MG63 (cell line): ENCODE measurements at places on chromosomes 5 and 9. TPM values are rescaled to one million over a fixed set of nuclear protein-coding genes. Genes with fewer than 3 reads are reported as not detected.

- DNase-seq: no peak
These were observed 143.2 kb downstream of the RMI1 start for GRCh38 chr9:84123648-84124406.

DNA sequence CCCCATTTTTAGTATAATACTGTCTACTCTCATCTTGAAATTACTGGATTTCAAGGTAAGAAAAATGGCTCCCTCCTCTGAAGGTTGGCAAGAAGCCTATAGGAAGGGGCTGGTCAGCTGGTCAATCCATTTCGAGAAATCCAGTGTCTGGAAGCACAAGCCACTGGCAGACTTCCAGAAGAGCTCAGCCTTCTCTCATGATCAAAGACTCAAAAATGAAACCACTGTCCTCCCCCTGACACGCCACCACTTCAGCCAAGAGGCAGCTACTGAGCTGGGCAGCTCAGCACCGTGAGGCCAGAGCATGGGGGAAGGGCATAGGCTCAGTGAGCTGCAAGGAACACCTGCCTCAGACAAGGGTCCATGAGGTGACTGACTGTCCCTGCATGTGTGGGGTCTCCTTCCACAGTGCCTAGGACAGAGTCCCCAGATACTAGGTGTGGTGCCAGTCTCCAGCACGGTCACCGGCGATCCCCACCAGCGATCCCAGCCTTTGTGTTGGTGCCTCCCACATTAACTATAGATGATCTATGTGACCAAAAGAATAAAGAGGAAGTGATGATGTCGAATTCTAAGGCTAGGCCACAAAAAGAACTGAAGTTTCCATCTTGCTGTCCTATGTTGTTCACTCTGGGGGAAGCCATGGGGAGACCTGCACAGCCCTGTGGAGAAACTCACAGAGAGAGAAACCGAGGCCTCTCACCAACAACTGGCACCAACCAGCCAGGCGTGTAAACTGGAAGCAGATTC lies 100.1 kb upstream of the LRRTM2 start:
- DNase-seq: peak; percentile 57

GRCh38 chr5:2139478-2139877 lies 256.8 kb upstream of the IRX4 start:
- DNase-seq: no peak

GRCh38 chr9:76810377-76810957 lies 46.2 kb downstream of the PCA3 start:
- DNase-seq: no peak

The STC2 gene
- total RNA-seq: 65.2 and 103 TPM in 2 replicates

DNA sequence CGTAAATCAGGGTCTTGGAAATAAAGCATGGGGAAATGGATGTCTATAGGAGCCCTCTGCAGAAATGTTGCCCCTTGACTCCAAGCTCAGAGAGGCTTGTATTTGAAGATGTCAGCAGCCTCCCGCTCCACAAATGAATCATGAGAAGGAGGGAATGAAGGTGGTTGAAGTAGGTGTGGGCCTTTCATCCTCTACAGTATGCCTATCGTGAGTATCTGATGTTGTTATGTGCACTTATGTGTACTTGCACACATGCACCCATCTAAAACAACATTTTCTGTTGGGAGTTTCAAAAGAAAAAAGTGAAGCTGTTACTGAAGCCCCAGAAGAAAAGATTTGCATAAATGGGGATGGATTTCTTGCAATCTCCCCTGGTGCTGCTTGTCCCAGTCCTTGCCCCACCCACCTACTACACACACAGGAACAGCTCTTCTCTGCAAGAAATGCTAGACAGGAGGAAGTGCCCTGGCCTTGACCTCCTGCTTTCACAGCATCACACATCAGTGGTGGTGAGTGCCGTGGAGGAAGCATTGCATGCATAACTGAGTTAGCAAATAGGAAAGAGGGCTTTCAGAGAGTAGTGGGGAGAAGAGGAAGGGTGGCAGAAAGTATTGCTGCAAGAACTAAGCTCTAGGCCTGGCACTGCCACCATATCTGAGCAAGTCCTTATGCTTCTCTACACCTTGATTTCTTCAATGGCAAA lies 156.1 kb downstream of the SNX18 start:
- DNase-seq: no peak

DNA sequence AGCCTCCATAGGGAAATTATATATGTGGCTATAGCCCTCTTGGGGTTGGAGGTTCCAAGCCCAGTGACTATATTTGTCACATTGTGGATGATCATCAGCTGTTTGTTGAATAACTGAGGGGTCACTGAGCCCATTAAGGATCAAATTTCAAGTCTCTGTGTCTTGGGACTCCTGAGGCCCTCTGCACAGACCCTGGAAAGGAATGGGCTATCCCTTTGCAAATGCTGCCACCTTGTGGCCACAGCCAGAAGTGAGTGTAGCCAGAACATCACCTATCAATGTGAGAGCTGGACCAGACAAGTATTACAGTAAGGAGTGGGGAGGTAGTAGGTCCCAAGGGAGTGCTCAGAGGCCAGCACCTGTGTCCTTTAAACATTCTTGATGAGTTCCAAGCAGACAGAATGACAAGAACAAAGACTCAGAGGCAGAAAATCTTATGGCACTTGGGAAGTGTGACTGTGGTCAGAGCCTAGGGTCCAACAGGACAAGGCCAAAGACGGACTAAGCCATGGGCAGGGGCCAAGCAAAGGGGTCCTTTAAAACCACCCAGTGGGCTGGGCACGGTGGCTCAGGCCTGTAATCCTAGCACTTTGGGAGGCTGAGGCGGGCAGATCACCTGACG lies 8.2 kb downstream of the RPP25L start:
- DNase-seq: peak; percentile 41

- no peak for DNase-seq
These were observed 22.0 kb upstream of the ARHGAP26 start for GRCh38 chr5:142748132-142748531.

DNA sequence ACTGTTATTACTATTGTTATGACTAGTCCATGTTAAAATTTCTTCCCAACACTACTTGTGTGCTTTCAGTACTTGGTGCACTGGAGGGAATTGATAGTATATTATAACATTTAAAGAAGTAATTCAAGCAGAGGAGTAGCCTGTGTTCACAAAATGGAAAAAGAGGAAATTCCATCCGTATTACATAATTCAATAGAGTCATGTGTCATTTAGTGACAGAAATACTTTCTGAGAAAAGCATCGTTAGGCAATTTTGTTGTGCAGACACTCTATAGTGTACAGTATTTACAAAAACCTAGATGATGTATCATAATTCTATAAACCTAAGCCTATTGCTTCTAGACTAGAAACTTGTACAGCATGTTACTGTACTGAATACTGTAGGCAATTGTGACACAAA lies 78.3 kb upstream of the PCSK5 start:
- no peak for DNase-seq

DNA sequence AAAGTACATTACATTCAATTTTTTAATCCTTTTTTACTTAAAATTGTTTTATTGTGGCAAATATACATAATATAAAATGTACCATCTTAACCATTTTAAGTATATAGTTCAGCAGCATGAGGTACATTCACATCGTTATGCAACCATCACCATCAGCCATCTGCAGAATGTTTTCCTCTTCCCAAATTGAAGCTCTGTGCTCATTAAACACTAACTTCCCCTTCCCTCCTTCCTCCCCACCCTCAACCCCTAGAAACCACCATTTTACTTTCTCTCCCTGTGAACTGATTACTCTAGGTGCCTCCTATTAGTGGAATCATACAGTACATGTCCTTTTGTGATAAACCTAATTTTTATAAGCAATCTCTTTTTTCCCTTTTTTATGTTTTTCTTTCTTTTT lies 15.6 kb downstream of the TEX53 start:
- DNase-seq: no peak

- DNase-seq: peak; percentile 97
These were observed 150.4 kb downstream of the C5orf15 start for GRCh38 chr5:133818031-133818431.

The INSL6 gene
- total RNA-seq: not detected in 2 replicates

The ARID3C gene
- total RNA-seq: 0.16 TPM in 1 of 2 replicates, not detected in the other

DNA sequence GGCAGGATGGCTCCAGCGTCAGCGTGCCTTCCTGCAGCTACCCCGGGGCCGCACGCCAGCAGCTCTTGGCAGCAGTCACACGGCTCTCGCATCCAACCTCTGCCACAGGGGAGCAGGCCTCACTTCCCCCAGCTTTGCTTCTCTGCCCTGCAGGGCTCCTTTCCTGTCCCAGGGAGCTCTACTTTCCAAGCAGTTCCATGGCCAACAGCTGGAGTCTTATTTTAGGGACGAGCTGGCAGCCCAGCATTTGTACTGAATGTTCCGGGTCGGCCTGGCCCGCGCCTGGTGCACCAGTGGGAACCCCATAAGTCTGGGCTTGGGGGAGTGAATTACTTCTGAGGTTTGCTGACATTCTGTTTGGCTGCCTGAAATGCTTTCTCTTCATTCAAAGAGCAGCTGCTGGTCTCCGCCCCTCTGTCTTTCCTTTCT lies 34.6 kb downstream of the GADD45G start:
- DNase-seq: peak; percentile 86

The PARP8 gene
- 0.25 and 0.66 TPM in 2 replicates for total RNA-seq

- DNase-seq: no peak
These were observed 20.1 kb downstream of the FIBCD1 start for GRCh38 chr9:130918826-130919558.

DNA sequence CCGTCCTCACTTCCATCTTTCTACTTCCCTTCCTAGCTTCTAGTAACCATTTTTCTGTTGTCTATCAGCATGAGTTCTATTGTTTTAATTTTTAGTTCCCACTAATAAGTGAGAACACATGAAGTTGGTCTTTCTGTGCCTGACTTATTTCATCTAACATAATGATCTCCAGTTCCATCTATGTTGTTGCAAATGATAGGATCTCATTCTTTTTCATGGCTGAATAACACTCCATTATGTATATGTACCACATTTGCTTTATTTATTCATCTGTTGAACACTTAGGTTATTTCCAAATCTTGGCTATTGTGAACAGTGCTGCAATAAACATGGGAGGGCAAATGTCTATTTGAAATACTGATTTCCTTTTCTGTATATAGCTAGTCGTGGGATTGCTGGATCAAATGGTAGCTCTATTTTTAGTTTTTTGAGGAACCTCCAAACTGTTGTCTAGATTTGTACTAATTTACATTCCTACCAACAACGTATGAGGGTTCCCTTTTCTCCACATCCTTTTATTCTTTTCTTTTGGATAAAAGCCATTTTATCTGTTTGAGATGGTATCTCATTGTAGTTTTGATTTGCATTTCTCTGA lies 50.3 kb downstream of the NSD1 start:
- no peak for DNase-seq

The LCN15 gene
- total RNA-seq: not detected in 2 replicates

The ZBED3 gene
- 0.20 TPM in 1 of 2 replicates, not detected in the other for total RNA-seq

The SLC45A2 gene
- total RNA-seq: not detected in 2 replicates

The TRIM7 gene
- 15.6 and 22.6 TPM in 2 replicates for total RNA-seq

- no peak for DNase-seq
These were observed 102.0 kb upstream of the DMAC1 start for GRCh38 chr9:7901621-7902020.

- DNase-seq: no peak
These were observed 20.2 kb downstream of the ARRDC3 start for GRCh38 chr5:91362935-91363334.

DNA sequence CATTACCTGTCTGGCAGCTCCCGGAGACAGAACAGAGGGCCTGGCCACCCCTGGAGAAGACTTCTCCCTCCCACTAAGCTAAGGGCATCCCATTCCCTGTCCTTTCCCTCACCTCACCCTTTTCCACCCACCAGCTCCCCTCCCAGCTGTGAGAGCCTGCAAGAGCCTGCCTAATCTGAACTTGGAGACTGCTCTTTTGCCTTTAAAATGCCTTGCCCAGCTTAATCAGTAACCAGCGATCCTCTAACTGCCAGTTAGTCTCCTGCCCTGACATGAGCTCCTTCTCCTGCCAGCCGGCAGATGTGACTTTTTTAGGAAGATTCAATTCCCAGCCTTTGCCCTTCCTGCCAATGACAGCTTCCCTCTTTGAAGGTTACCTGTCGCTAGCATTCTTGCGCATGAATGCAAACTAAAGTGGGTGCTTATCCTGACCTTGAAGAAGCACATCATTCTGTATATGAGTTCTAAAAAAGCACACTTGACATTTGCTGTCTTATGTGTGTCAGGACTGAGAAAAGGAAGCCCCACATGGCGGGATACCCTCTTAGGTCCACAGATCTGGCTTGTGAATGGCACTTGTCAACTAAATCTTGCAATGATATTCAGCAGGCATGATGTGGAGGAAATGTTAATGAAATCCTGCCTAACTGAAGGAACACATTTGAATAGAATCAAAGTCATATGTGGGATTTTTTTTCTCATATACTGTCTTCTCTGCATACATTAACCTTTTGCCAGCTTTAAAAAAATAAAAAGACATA lies 411.2 kb upstream of the SLC30A5 start:
- DNase-seq: no peak

The CXCL14 gene
- total RNA-seq: 0.76 TPM in 1 of 2 replicates, not detected in the other

The GRM6 gene
- not detected in 2 replicates for total RNA-seq

The BTNL8 gene
- not detected in 2 replicates for total RNA-seq

DNA sequence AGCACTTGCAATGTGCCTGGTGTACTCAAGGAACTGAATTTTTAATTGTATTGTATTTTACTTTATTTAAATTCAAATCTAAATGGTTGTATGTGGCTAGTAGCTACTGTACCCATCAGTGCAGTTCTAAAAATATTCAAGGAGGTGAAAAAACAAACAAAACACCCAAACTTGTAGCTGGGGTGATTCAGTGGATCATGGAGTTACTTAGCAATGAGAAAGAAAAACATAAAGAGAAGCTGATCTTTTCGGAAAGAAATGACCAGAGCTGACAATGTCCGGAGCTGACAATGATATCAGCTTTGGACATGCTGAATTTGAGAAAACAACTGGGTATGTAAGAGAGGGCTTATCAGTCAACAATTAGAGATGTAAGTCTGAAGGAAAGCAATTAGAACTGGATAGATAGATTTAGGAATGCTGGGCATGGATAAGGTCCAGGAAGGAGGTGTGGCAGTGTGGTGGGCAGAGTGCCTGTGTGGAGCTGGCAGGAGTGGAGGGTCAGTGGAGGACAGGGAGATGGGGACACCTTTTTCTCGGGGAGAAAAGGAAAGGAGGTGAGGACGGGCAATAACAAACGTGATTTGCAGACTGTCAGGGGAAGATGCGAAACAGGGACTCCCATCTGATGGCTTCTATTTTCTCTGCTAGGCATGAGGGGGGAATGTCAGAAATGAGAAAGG lies 113.2 kb downstream of the DCP2 start:
- peak; percentile 23 for DNase-seq

The TLR4 gene
- total RNA-seq: 3.5 and 3.9 TPM in 2 replicates

The ENC1 gene
- 14.5 and 35.0 TPM in 2 replicates for total RNA-seq

- DNase-seq: peak; percentile 66
These were observed 25.7 kb upstream of the C5orf47 start for GRCh38 chr5:173963182-173963838.

The ARL14EPL gene
- not detected in 2 replicates for total RNA-seq

- DNase-seq: no peak
These were observed 446.3 kb downstream of the ENC1 start for GRCh38 chr5:74194196-74194595.

GRCh38 chr5:151740958-151741373 lies 17.5 kb downstream of the ATOX1 start:
- DNase-seq: no peak

- DNase-seq: no peak
These were observed 25.3 kb upstream of the TLR4 start for GRCh38 chr9:117678871-117679270.
